Heart right ventricle (tissue), 16 donors: ENCODE measurements at places on chromosomes 3 and 15.

DNA sequence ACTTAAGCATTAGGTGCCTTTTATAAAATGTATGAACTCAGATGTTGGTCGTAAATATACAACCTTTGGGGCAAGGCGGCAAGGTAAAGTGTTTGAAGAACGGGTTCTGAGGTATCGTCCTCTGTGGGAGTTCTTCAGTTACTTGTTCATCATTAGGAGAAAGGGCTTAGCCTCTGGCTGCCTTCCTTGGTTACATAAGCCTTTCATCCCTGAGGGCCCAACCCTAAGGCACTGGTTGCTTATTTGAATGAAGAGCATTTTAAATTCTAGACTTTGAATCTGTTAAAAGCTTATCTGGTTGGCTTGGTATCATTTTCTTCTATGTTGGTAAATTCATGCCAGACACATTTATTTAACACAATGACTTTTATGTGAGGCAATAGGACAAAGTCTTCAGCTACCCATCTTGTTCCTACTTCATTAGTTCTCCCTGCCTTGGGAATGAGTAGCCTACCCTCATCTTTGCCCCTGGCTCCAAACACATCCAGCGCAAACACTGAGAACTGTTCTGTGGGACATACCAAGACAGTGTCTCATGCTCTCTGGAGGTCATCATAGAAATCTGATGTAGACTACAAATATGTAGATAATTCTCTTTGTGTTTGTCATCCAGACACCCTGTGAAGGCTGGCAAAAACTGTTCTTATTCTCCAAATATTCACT lies 12.4 kb upstream of the CCDC80 start:
- DNase-seq, result peak; percentile 30
- no peaks in the 10 kb centered on the region for H3K27me3 ChIP-seq
- H3K27ac ChIP-seq, result peak overlapping the region; percentile 67

DNA sequence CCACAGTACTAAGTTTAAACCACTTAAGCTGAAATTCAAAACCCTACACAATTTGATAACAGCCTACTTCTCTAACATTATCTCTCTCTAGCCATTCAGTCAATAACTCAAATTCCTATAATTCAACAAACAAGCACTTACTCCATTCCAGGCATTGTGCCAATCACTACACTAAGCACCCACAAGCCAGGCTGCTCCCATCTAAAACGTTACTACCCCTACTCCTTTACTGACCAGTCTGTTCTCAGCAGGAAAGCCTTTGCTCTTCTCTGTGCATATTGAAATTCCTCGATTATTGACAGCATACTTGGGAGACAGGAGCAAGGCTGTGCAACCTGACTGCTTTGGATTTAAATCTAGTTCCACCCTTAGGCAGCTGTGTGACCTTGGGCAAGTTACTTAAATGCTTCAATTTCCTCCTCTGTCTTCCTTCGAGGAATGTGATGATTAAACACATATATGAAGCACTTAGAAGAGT lies 177.2 kb upstream of the THBS1 start:
- H3K4me1 ChIP-seq, result peaks cover 26% of the 10 kb centered on the region
- H3K4me3 ChIP-seq, result no peak overlapping the region
- no peaks in the 10 kb centered on the region for H3K27me3 ChIP-seq
- no peak overlapping the region for H3K27ac ChIP-seq
- no peaks in the 10 kb centered on the region for H3K36me3 ChIP-seq

GRCh38 chr3:29240248-29240647 lies 40.6 kb upstream of the RBMS3 start:
- no peaks in the 10 kb centered on the region for H3K36me3 ChIP-seq
- no peaks in the 10 kb centered on the region for H3K27me3 ChIP-seq
- H3K27ac ChIP-seq, result no peak overlapping the region
- DNase-seq, result no peak
- H3K4me3 ChIP-seq, result no peak overlapping the region

DNA sequence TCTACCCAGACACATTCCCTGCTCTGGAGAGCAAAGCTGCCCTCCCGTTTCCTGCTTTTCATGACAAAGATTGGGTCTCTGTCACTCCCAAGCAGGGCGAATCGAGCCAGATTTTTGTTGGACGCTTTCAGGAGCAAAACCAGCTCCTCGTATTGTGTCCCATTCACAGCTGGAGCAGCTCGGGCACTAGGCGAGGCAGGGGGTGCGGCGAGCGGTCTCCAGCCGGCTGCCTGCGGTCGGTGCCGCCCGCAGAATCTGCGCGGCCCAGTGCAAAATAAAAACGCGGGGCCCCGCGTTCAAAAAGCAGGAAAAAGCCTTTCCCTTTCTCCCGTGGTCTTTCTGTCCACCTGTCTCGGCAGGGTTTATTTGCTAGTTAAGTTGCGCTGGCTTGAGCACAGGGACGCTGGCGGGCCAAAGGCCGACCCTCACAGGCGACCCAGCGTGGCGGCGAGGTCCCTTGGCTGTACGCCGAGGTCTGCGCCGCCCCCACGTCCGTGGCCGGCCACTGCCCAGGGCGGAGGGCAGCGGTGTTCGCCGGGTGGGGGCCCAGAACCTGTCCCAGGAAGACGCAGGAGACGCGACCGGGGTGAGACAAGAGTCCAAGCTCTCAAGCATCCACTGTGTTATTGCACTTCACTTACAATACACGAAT lies 71.2 kb downstream of the CYP19A1 start:
- peaks cover 14% of the 10 kb centered on the region for H3K27me3 ChIP-seq
- DNase-seq, result peak; percentile 28
- peak overlapping the region; percentile 59 for H3K4me3 ChIP-seq
- peaks cover 12% of the 10 kb centered on the region for H3K4me1 ChIP-seq
- H3K27ac ChIP-seq, result no peak overlapping the region
- H3K36me3 ChIP-seq, result no peaks in the 10 kb centered on the region

DNA sequence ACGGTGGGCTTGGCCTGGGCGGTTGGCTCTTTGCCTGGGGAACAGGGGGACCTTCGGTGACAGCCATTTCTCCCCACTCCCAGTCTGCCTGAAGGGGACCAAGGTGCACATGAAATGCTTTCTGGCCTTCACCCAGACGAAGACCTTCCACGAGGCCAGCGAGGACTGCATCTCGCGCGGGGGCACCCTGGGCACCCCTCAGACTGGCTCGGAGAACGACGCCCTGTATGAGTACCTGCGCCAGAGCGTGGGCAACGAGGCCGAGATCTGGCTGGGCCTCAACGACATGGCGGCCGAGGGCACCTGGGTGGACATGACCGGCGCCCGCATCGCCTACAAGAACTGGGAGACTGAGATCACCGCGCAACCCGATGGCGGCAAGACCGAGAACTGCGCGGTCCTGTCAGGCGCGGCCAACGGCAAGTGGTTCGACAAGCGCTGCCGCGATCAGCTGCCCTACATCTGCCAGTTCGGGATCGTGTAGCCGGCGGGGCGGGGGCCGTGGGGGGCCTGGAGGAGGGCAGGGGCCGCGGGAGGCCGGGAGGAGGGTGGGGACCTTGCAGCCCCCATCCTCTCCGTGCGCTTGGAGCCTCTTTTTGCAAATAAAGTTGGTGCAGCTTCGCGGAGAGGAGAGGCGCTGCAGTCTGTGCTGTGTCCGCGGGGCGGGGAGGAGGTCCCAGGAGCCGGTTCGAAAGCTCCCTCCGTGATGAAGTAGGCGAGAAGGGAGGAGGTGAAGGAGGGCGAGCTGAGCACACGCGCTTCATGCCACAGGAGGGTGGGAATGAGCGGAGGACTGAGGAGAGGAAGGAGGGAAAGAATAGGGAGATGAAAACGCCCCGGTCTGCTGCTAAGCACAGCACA lies 9.6 kb downstream of the CLEC3B start:
- H3K4me3 ChIP-seq, result no peak overlapping the region
- H3K4me1 ChIP-seq, result peaks cover 23% of the 10 kb centered on the region
- DNase-seq, result peak; percentile 44
- H3K36me3 ChIP-seq, result no peaks in the 10 kb centered on the region
- peak overlapping the region; percentile 82 for H3K27ac ChIP-seq
- no peaks in the 10 kb centered on the region for H3K27me3 ChIP-seq

DNA sequence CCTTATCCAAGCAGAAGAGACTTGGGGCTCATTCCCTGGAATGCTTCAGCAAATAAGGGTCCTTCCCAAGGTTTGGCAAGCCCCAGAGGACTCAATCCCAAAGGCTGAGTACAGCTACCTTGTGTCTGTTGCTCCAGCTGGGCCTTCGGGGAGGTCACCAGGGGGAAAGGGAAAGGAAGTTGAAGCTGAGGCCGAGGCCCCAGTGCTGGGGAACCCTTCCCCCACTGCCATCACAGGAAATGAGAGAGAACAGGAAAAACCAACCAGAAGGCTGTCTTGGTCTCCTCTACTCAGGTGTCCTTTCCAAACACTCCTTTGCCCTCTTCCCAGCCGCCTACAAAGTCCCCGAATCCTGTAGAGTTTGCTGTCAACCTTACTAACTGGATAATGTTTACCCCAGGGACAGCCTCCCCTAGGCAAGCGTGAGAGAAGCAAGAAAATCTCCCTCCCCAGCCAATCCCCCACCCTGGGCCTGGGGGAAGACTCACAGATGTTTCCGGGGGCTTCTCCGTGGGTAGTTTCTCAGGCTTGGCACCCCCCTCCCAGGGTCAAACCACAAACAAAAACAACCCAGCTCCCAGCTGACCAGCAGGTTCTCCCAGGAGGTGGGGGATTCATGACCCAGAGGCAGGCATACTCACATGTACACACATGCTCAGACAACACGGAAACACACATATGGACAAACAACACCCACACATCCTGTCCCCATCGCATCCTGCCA lies 5.5 kb downstream of the CSRNP1 start:
- H3K27ac ChIP-seq, result peak overlapping the region; percentile 49
- H3K4me1 ChIP-seq, result peaks cover 63% of the 10 kb centered on the region
- H3K36me3 ChIP-seq, result peaks cover 39% of the 10 kb centered on the region
- H3K27me3 ChIP-seq, result no peaks in the 10 kb centered on the region
- no peak overlapping the region for H3K4me3 ChIP-seq

GRCh38 chr3:180058238-180058637 lies 21.5 kb upstream of the PEX5L start:
- no peak overlapping the region for H3K27ac ChIP-seq
- no peaks in the 10 kb centered on the region for H3K36me3 ChIP-seq
- no peaks in the 10 kb centered on the region for H3K4me1 ChIP-seq
- no peak overlapping the region for H3K4me3 ChIP-seq
- no peak for DNase-seq

DNA sequence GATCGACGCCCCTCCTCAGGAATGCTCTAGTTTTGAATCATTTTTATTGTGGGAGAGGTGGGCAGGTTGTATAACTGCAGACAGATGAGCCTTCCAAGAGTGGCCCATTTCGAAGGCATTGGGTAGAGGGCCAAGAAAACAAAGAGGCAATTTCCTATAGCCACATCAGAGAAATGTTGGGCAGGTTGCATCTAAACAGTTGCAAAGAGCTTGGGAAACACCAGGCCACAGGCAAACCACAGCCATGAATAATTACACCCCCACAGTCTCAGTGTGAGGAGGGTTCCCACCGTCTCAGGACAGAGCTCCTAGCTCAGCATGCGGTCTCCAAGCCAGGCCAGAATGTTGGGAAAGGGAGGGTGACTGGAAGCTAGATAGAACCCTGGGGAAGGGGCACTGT lies 257.3 kb downstream of the ABHD5 start:
- no peak for DNase-seq
- no peak overlapping the region for H3K4me3 ChIP-seq
- H3K27ac ChIP-seq, result no peak overlapping the region
- no peaks in the 10 kb centered on the region for H3K36me3 ChIP-seq
- no peaks in the 10 kb centered on the region for H3K27me3 ChIP-seq

DNA sequence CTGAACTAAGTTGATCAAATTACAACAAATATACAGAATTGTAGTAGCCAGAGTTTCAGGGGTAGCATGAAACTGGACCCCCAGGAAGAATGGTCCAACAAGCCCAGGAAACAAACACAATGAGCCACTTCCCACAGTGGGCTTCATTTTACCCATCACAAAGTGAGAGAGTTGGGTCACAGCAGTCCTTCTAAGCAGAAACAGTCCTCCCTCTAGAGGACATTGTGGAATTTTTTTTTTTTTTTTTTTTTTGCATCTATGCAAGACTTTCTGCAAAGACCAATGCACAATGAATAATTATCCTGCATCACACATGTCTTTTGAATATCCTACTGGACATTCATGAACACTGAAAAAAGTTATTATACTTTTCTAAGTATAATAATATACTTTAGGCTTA lies 73.8 kb upstream of the ATP13A5 start:
- no peak overlapping the region for H3K4me3 ChIP-seq
- no peak for DNase-seq
- H3K4me1 ChIP-seq, result no peaks in the 10 kb centered on the region
- no peaks in the 10 kb centered on the region for H3K27me3 ChIP-seq

GRCh38 chr3:29514912-29515311 lies 234.0 kb downstream of the RBMS3 start:
- no peak for DNase-seq
- H3K36me3 ChIP-seq, result no peaks in the 10 kb centered on the region
- peak overlapping the region; percentile 75 for H3K27ac ChIP-seq
- no peak overlapping the region for H3K4me3 ChIP-seq
- no peaks in the 10 kb centered on the region for H3K27me3 ChIP-seq

- no peak overlapping the region for H3K4me3 ChIP-seq
- H3K4me1 ChIP-seq, result no peaks in the 10 kb centered on the region
- no peak overlapping the region for H3K27ac ChIP-seq
- no peaks in the 10 kb centered on the region for H3K36me3 ChIP-seq
- H3K27me3 ChIP-seq, result no peaks in the 10 kb centered on the region
Measured at GRCh38 chr3:112687211-112687610, 46.3 kb upstream of the CCDC80 start.

DNA sequence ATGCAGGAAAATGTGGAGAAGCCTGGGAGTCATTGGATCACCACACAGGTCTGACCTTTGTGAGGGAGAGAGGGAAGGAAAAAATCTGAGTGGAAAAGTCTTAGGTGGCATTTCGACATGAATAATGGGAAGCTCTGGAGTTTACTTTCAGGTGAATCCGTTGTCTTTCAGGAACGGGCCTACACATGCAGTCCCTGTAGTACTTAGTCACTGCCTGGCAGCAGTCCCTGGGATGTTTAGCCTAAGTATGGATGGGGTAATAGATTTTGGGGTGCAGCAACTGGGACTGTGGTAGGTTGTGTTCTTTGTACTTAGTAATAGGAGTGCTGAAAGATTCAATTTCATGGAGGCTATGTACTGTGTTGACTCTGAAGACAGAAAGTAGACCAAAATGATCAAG lies 227.5 kb upstream of the EPHA3 start:
- no peaks in the 10 kb centered on the region for H3K27me3 ChIP-seq
- H3K4me3 ChIP-seq, result no peak overlapping the region
- no peak overlapping the region for H3K27ac ChIP-seq
- no peaks in the 10 kb centered on the region for H3K36me3 ChIP-seq
- DNase-seq, result no peak

DNA sequence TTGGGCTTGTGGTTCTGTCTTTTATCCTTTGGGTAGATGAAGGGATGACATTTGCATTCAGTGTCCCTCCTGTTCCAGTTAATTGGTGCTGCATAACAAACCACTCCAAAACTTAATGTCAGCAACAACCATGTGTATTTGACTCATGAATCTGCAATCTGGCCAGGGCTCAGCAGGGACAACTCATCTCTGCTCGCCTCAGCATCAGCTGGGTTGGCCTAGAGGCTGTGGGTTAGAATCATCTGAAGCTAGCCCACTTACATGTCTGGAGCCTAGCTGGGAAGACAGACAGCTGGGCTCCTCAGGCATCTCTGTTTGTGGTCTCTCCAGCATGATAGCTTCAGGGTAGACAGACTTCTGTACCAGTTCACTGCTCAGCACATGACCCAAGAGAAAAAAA lies 92.0 kb downstream of the TMEM108 start:
- no peaks in the 10 kb centered on the region for H3K4me1 ChIP-seq
- no peak overlapping the region for H3K27ac ChIP-seq
- no peaks in the 10 kb centered on the region for H3K27me3 ChIP-seq
- no peaks in the 10 kb centered on the region for H3K36me3 ChIP-seq
- H3K4me3 ChIP-seq, result no peak overlapping the region

- no peaks in the 10 kb centered on the region for H3K27me3 ChIP-seq
- no peak overlapping the region for H3K27ac ChIP-seq
- H3K4me1 ChIP-seq, result no peaks in the 10 kb centered on the region
- no peaks in the 10 kb centered on the region for H3K36me3 ChIP-seq
Measured at GRCh38 chr3:54633444-54634121, 294.3 kb downstream of the LRTM1 start.
